Left forelimb (tissue), 1 donor: ENCODE measurements at places on chromosomes 16 and 17.

- no peak for DNase-seq
Observed at GRCh38 chr16:67718668-67719047, 458 bp downstream of the GFOD2 start.

GRCh38 chr17:42792545-42792944 is 6.0 kb downstream of the COA3 start:
- DNase-seq = no peak

- no peak for DNase-seq
Observed at GRCh38 chr16:4651827-4652226, 27.2 kb downstream of the MGRN1 start.

DNA sequence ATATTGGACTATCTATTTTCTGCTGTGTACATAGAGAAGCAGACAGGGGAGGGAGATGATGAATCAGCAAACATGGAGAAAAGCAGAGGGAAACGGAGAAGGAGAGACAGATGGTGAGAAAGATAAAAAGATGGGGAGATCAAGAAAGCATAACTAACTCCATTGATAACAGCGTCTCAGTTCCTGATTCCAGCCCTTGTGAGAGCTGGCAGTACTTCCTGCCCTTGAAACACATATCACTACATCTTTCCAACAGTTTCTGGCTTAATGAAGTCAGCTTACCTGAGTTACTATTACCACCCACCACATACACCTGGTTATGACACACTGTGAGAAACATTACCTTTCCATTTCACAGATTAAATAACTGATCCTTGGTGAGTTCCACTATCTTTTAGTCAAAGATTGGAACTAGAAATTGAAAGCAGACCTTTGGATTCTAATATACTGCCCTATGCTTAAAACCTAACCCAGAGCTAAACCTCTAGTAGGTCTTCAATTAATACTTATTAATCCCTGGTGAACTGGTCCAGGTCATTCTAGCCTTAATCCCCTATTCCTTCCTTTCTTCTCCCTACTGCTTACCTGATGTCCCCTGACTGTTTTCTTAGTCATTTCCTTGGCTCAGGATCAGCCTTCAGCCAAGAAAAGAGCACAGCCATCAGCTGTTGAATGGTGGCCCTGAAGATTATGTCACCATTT is 346.6 kb upstream of the CCL2 start:
- no peak for DNase-seq

DNA sequence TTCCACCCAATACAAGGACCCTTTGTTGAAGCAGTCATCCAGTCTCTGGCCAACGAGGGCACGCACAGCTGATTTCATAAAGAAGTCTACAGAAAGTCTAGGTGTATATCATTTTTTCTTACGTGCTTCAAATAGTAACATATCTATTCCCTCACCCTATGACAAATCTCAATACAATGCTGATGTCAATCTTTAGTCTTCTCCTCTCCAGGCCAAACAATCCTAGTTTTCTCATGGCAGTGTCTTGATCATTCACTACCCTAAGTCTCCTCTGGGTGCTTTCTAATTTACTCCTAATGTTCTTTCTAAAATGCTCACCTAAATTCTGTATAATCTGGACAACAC is 92.6 kb downstream of the CACNG1 start:
- no peak for DNase-seq

DNA sequence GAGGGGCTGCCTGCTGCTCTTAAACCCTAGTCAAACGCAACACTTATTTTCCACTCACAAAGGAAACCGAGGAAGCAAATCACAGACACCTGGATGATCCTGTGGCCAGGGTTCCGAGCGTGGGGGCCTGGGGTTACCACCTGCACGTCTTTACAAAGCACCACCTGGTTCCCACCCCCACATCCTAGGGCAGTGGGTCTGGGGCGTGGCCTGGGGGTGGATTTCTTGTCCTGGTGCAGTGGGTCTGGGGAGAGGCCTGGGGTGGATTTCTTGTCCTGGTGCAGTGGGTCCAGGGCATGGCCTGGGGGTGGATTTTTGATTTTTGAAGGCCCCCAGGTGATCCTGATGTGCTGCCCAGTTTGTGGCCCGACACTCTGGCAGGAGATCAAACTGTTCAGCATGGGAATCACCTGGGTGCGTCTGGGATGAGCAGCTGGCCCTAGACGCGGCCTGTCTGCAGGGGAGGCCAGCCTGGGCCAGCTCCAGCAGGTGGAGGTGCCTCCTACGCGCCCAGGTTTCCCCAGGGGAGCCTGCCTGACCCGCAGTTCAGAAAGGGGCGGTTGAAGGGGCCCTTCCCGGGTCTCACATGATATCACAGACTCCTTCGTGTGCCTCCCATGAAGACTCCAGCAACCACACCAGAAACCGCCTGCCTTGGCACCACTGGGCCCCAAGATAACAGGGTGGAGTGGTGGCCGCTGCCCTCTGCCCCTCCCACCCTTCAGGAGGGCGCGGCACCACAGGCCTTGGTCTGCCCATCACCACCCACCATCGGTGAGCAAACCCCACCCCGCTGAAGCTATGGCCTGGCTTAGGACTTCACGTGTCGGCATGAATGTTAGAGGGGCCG is 6.3 kb downstream of the HAGH start:
- no peak for DNase-seq

- DNase-seq = no peak
Observed at GRCh38 chr16:81925016-81925415, 86.3 kb downstream of the SDR42E1 start.

DNA sequence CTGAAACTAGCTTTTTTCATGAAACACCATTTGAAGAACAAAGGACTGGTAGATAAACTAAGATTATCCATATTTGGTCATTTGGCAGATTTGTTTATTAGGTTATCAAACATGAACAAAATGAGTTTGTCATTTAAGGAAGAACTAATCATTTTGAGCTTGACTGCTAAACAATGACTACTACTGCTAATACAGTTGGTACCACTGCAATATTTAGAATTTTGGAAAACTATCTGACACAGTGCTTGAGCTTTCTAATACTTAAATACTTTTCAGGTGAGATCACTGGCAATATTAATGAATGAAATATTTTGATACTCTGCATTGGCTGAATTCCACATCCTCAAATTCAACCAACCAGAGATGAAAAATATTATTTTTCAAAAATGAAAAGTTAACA is 47.2 kb downstream of the MED13 start:
- no peak for DNase-seq

GRCh38 chr17:71963351-71963750 is 157.5 kb upstream of the SOX9 start:
- DNase-seq = no peak

- DNase-seq = no peak
Observed at GRCh38 chr16:10280262-10281170, 98.3 kb upstream of the GRIN2A start.

DNA sequence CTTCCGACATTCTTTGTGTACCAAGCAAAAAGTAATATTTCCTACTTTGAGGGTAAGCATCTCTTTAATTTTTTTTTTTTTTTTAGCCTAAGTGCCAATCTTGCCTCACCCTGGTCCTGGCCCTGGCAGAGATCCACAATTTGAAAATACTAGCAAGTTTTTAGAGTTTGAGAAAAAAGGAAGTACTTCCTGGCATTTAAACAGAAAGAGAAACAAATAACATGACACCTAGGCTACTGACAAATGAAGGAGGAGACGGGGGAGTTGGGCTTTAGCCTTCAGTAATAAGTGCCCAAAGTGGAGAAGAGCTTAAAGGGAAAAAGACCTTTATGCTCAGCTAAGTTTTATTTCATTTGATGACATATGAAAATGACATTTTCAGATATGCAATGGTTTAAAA is 92.8 kb downstream of the HS3ST3A1 start:
- DNase-seq = no peak

DNA sequence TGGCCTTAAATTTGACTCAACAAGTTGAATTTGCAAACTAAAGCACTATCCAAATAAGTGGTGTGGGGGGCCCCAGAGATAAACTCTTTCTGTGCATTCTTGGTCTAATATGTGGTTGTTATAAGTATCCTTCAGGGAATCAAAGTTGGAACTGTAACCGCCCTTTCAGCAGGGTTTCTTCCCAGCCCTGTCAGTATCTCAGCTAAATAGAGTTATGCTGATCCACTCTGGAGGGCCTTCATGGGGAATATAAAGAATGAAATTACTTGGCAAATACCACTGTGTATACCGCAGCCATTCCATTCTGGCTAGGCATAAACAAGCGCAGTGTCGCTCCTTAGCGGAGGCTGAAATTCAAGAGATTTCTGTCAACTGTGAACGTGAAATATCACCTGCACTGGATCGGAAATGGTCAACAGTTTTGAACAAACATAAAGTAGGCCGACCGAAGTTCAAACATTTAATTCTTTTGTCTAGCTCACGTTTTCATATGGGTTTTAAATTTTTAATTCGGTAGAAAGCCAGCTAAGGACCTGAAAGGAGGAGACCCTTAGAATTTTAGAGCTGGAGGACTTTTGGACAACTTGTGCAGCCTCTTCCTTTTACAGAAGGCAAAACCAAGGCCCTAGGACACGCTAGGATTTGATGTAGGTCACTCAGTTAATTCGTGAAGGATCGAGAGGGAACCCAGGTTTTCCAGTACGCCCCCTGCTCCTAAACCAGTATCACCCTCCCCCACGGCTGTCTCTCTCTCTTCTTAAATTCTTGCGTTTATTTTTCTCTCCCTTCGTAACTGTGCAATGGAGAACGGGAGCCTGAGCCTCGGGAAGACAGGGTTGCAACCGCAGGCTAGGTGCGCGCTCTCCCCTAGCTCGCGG is 74.7 kb downstream of the CHD9 start:
- DNase-seq = no peak

- DNase-seq = no peak
Observed at GRCh38 chr16:79468121-79468552, 132.4 kb downstream of the MAF start.

GRCh38 chr17:74078363-74078941 is 125.0 kb upstream of the RPL38 start:
- DNase-seq = no peak

DNA sequence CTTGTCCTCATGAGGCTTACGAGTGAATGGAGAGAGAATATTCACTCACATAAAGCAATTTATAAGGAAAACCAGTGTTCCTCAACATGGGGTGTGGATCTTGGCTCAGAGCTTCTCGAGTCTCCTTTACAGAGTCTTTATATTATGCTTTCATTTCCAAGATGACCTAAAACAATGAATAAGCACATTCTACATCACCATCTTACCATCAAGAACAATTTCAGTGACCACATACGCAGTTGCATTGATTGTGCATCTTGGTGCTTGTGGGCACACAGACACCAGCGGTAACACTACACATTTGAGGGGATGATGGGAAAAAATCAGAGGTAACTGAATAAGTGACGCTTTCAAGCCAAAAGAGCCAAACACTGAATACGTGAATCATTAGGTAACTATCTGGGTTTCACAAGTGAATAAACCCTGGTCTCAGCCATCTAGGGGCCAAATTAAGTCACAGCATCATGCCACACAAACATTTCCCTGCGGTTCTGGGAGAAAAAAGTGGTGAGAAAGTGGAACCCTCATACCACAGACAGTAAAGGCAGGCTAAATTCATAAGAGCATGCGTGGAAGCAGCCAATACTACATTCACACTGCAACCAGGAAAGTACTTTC is 9.4 kb downstream of the CWC25 start:
- DNase-seq = no peak

DNA sequence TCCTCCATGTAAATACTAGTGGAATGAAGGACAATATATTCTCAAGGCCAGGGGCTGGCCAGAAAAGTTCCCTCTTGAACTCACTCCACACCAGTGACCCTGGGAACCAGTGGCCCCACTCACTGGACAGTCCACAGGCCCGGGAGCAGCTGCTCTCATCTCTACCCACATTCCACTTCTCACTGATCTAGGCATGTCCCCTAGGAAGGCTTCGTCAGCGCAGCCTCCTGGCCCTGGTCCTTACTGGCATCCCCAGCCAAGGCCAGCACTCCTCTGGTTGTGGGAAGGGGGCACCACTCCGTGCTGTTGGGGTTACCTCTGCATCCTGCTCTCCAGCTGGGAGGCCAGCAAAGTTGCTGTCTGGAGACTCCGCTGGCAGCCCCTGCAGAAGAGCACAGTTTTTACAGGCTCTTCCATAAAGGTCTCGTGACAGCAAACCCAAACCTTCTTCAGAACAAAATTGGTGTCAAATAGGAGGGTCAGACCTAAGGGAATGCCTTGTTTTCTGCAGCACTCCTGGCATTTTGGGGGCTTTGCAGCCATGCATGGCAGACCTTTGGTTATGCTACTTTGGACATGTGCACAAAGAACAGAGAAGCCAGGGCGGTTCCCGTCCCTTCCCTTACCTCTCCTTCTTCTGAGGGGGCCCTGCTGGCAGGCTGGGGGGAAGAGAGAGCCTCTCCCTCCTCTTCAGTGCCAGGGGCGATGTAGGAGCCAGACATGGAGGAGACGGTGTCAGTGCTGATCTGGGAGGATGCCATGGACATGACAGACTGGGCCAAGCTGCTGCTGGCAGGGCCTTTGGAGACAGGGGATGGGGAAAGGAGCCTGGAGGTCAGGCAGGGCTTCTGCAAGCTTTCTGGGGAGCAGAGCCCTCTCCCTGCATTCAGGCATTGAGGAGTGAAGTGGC is 14.1 kb upstream of the FOXJ1 start:
- peak; percentile 63 for DNase-seq

GRCh38 chr17:30821871-30822723 is 2.4 kb downstream of the CRLF3 start:
- no peak for DNase-seq

GRCh38 chr16:35181422-35182030 is 1722.1 kb downstream of the TP53TG3F start:
- DNase-seq = peak; percentile 30

DNA sequence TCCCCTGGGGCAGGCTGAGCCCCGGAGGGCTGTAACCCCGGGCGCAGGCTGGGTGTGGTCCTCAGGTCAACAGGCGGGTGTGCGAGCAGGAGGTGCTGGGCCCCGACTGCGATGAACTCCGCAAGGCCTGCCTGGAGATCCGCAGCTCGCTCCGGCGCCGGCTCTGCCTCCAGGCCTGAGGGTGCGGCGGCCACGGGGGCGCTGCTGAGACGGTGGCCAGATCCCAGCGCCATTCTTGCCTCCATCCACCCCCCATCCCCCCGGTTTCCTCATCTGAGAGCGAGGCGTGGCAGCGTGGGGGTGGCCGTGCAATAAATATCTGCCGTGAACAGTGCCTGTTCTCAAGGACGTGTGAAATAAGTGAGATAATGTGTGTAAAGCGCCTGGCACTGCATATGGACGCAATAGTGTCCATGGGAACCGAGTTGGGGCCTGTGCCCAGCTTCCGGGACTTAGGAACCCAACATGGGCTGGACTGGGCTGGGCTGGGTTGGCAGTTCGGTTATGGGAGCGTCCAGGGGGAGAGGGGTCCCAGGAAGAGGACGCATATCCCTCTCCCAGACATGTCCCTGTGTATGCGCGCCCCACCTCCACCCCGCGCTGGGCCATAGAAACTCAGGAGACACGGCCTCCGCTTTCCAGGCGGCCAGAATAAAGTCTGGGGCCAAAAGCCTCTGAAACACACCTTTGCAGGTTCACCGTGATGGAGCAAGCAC is 15.0 kb downstream of the ZNF213 start:
- DNase-seq = peak; percentile 84
